Activated CD4-positive, alpha-beta T cell treated with anti-CD3 and anti-CD28 coated beads, Interleukin-2, amount 10 ng/mL, durations not matched to agents 24 days and 14 days (primary cell): ENCODE measurements at places on chromosomes 12 and 14. TPM values are rescaled to one million over a fixed set of nuclear protein-coding genes. Genes with fewer than 3 reads are reported as not detected.

VAMP1 gene
- 50.0 and 51.2 TPM in 2 replicates for total RNA-seq

ARMH4 gene
- total RNA-seq: 0.12 TPM in 1 of 2 replicates, not detected in the other

HOXC12 gene
- total RNA-seq: not detected in 2 replicates

KERA gene
- total RNA-seq: not detected in 2 replicates

FIGNL2 gene
- total RNA-seq: 0.30 and 0.33 TPM in 2 replicates

CLEC4D gene
- not detected in 2 replicates for total RNA-seq

CDC42BPB gene
- total RNA-seq: 1.5 and 1.7 TPM in 2 replicates

LGR5 gene
- total RNA-seq: not detected in 2 replicates

COX8C gene
- not detected in 2 replicates for total RNA-seq

ARF3 gene
- 109 and 112 TPM in 2 replicates for total RNA-seq

DNA sequence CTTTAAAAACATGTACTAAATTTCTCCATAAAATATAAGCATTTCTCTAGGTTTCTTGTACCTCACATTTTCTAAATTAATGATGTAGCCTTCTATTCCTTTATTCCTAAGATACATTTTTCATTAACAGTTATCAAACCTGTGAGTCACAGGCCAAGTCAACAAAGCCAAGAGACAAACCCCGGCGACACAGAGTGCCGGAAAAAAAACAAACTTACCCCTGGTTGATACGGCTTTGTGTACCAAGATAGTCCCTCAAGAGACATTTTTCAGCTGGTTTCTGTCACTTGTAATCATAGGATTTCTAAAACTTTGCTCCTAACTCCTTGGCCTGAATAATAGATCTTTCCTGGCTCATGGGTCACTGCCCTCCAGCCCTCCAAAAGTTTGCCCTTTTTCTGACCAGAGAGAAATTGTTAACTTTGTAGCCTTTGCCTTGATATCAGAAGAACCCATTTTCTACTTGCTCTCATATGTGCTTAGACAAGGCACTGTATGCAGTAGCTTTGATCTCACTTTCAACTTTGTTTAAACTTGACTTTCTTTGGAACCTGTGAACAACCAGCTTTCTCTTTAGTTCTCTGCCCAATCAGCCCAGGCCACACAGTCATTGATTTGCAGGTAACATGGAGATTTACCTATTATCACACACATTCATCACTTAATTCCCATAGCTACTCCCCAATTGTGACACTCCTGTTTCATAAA, 172.2 kb downstream of the PRKD1 start:
- no peak for DNase-seq

DNA sequence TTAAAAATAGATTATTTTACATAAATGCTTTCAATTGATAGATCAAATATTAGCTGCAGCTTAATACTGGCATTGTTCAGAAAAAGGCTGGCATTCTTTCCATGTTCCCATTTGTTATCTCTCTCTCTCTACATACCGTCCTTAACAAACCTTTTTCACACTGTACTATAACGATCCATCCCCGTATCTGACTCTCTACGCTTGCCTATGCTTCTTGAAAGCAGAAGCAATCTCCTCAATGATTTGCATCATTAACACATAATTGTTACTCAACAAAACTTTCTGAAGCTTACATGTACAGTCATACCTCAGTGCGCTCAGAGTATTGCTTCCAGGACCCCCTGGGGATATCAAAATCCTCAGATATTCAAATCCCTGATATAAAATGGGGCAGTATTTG, 89.7 kb downstream of the TMTC1 start:
- DNase-seq: peak; percentile 21

DNA sequence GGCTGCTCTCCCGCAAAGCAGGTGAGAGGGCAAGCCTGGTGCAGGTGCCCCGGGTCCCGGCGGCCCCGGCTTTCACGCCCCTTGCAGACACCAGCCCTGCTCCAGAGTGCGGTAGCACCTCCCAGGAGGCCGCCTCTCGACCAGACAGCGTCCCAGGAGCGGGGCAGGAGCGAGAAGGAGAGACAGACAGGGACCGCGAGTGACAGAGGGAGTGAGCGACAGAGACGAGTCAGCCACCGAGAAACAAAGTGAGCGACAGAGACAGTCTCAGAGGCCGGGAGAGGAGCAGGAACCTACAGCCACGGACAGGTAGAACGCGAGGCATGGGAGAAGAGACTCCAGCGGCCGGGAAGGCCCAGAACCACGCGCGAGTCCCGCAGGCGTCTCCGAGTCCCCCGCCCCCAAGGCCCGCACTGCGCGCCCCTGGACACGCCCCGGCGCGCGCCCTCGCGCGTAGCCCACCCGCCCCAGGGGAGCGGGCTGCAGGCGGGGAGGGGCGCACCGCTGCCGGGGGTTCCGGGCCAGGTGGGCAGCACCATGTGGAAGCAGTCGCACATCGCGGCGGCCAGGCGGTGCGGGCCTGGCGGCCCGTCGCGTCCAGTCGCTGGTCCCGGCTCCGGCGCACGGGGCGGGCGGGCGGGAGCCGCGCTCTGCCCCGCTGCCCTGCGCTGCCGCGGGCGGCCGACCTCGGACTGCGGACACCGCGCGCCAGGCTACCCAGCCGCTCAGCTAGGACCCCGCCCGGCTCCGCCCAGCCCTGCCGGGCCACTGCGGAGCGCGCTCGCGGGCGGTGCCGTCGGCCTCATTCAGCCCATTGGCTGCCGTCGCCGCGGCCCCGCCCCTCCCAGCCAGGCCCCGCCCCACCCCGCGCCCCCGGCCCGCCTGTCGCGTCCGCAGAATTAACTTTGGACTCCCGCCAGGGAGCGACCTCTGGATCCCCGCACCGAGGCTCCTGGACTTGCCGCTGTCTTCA, at the start of gene AHNAK2:
Gene AHNAK2 (minus strand): TSS at position 694 of the 973 bp plus-strand sequence. CDS start 137 bp downstream, at position 557.
- peak; percentile 91 for DNase-seq

- no peak for DNase-seq
Observed at GRCh38 chr12:105835580-105836241, 303.0 kb downstream of the NUAK1 start.

DNA sequence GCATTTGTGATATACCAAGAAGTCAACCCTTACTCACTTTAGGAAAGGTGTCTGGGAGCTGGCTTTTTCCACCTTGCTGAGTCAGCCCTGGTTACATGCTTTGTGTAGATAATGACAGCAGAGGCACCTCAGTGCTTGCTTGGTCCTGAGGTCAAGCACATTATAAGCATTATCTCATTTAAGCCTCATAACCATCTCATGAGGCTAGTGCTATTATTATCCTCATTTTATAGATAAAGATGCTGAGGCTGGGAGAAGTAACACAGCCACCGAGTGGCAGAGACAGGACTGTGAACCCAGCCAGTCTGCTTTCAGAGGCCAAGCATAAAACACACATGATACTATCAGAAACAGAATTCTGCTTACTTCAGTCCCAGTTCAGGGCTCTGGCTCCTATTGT, 29.4 kb downstream of the MAX start:
- no peak for DNase-seq

GRCh38 chr14:71206766-71207371, 299.6 kb downstream of the PCNX1 start:
- no peak for DNase-seq

GRCh38 chr12:124849382-124849781, 14.3 kb downstream of the SCARB1 start:
- DNase-seq: no peak

GRCh38 chr14:33561488-33562175, 389.2 kb downstream of the EGLN3 start:
- no peak for DNase-seq

DNA sequence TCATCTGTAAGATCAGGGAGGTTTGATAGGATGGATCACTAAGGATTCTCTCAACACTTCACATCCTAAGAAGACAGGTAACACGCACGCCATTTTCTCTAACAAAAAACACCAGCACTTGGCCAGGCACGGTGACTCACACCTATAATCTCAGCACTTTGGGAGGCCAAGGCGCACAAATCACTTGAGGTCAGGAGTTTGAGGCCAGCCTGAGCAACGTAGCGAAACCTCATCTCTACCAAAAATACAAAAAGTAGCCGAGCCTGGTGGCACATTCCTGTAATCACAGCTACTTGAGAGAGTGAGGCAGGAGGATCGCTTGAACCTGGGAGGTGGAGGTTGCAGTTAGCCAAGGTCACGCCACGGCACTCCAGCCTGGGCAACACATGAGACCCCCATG, 10.5 kb upstream of the CDK2AP1 start:
- no peak for DNase-seq

DNA sequence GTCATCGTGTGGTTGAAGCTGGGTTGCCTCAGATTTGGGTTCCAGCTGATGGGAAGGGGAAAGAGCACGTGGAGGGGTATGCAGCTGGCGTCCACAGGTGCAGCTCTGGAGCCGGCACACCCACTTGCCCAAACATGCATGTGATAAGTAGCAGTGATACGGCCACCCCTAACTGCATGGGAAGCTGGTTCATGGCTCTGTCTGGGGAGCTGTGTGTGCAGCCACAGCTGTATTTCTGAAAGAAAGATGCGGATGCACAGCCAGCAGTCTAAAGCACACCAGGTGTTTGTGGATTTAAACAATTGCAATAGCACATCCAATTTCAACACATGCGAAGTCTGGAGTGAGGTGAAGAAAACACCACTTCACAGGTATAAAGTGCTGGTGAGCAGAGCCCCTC, 181.4 kb downstream of the EFCAB11 start:
- no peak for DNase-seq

GRCh38 chr12:11676052-11676451, 26.6 kb downstream of the ETV6 start:
- DNase-seq: no peak

- no peak for DNase-seq
Observed at GRCh38 chr12:51011955-51012354, 14.2 kb downstream of the SLC11A2 start.

GRCh38 chr12:54579258-54579657, 9.2 kb downstream of the PPP1R1A start:
- DNase-seq: no peak

DNA sequence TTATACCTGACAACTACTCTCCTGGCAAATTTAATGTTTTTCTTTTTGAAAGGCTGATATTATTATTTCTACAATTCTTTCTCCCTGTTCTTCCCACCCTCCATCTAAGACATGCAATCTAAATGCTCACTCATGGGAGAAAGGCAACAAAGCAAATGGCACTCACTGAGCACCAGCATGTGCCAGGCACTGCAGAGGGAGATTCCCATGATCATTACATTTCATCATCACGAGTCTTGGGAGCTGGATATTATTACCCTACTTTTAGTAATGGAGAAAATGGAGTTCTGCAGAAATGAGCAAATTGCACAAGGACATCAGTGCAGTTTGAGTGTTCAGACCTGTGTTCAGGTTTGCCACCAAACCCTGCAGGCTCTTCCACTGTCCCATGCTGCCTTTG, 27.9 kb downstream of the PPM1H start:
- no peak for DNase-seq

DNA sequence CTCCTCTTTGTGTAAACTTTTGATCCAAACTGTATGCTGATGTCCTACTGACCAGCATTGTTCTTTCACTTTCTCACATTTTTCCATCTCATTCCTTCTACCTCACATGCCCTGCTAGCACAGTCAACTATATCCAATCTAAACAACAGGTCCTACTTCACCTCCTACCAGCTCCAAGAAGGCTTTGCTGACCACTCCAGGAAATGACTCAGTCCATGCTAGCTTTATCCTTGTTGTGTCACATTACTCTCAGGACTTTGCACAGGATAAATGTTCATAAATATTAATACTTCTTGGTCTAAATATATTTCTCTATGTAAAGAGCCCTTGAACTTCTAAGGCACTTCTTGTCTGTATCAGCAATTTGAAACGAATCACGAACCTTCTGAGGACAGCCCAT, 64.9 kb upstream of the PCED1B start:
- DNase-seq: no peak

DNA sequence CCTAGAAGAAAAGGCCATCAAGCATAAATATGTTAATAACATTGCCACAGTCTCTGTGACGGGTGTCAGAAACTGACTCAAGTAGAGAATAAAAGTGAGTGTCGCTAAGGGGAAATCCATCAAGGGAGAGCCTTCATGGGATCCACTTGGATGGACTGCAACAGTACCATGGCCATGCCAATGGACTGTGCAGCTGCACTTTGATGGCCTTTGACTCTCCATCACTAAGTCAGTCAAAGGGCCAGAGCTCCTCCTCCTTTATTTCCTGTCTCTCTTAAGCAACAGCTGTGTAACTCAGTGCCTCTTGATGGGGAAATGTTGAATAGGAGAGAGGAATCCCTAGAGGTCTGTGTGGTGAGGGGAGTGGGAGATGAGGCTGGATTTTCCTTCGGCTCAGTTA, 335.2 kb downstream of the BMP4 start:
- DNase-seq: no peak

- DNase-seq: no peak
Observed at GRCh38 chr14:81550001-81550637, 16.5 kb upstream of the SEL1L start.

GRCh38 chr12:19302100-19302640, 137.1 kb upstream of the AEBP2 start:
- no peak for DNase-seq

- no peak for DNase-seq
Observed at GRCh38 chr14:56417173-56417572, 162.4 kb upstream of the TMEM260 start.

GRCh38 chr12:32217354-32218310, 111.0 kb downstream of the BICD1 start:
- no peak for DNase-seq

DNA sequence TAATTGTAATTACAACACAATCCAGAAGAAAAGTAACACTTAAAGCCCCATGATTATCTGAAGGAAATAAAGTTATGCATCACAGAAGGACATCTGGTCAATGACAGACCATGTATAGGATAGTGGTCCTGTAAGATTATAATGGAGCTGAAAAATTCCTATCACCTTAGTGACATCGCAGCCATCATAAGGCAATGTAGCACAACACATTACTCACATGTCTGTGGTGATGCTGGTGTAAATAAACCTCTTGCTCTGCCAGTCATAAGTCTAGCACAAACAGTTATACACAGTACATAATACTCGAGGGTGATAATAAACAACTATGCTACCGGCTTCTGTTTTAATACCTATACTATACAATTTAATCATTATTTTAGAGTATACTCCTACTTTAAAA, 11.2 kb downstream of the ATG2B start:
- DNase-seq: no peak

- no peak for DNase-seq
Observed at GRCh38 chr12:68203460-68203875, 22.1 kb downstream of the IL26 start.

DNA sequence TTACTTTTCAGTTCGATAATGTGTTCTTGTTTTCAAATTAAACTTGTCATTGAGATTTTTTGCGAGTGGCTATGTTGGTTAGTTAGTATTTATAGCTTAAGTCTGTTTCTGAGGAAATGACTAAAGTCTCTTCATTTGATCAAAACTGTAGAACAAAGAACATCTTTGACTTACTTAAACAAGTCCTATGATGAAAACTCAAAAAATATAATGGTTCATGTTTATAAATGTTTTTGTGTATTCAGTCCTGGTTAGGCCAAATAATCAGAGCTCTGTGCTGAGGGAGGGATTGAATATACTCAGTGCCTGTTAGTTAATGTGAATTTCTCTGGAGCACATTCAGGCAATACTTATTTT, 51.7 kb downstream of the PPFIBP1 start:
- DNase-seq: no peak

DNA sequence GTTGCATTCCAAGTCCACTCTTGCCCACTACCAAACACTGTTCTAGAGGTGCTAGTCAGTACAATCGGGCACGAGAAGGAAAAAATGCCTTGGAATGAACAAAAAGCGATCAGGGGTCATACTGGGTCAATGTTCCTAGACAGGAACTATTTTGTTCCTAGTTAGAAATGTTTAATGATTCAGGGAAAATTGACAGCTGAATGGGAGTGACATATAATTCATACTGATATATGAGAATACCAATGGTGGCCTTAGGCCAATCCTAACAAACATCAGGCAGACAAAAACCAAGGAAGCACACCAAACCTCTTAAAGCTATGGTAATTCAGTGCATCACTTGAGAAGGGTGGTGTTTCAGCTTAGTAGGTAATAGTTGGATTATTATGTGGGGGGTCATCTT, 51.1 kb downstream of the ANAPC7 start:
- DNase-seq: no peak
